ENCODE measurements at places on chromosomes 1 and 21.
A peak's percentile ranks its signal among the peaks of the same experiment; 100 is the strongest.

- no peak for DNase-seq
These were observed 1.5 kb downstream of the DENND2C start for GRCh38 chr1:114668373-114668772.

- DNase-seq = peak; percentile 17
These were observed 2.5 kb downstream of the MTHFR start for GRCh38 chr1:11802973-11803885.

DNA sequence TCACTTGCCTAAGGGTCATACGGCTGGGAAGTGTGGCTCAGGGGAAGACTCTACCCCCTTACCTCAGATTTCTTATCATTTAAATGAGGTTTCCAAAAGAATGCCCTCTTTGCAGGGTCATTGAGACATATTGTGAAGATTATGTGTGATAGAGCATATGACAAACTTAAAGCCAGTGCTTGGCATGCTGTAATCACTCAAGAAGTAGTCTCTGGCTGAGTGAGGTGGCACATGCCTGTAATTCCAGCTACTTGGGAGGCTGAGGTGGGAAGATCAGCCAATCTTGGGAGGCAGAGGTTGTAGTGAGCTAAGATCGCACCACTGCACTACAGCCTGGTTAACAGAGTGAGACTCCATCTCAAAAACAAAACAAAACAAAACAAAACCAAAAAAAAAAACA lies 7.5 kb upstream of the LDLRAD2 start:
- no peak for DNase-seq

- DNase-seq = no peak
These were observed 14.4 kb downstream of the INAVA start for GRCh38 chr1:200909071-200909470.

DNA sequence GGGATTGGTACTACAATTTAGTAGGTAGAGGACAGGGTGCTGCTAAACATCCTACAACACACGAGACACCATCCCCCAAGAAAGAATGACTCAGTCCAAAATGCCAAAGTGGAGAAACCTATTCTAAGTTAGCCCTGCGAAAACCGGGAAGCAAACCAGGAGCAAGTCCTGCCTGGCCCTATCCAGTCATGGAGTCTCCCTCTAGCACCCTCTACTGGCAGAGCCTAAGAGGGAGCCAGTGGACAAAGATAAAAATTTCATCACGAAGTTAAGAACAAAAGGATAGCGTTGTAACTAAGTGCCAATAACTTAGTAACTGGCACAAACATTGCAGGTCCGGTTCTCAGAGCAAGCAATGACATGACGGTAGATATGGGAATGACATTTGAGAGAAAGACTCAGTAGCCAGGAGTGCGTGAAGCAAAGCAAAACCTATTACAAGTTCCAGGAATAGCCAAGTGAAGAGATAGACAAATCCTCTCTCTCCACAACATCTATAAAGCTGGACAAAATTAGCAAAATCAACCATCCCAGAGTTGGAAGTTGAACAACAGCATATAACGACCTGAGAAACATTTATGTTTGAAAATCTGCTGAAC lies 383.5 kb downstream of the OMA1 start:
- no peak for DNase-seq

- no peak for DNase-seq
These were observed 10.6 kb upstream of the F3 start for GRCh38 chr1:94552071-94552586.

- no peak for DNase-seq
These were observed 477.8 kb upstream of the CAMK1G start for GRCh38 chr1:209105701-209106100.

- peak; percentile 92 for DNase-seq
These were observed 693 bp upstream of the PNRC2 start for GRCh38 chr1:23958810-23959460.

DNA sequence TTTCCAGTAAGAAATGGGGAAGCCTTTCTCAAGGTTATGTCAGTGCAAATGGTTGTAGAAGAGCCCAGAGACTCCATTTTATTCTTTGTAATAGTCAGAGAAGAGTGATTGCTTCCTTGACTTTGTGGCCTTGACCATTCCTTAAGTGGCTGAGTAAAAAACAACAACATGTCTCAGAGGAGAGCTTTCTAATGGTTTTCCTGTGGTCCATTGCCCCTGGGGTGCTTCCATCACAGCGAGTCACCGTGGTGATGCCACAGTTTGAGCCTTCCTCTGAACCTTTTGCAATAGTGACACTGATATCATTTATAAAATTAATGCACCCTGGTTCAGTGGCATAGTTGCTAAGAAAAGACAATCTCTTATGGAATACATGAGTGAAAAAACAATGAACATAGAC lies 38.6 kb downstream of the PAPPA2 start:
- no peak for DNase-seq

- DNase-seq = no peak
These were observed 161.2 kb downstream of the HMCN1 start for GRCh38 chr1:185895208-185895900.

DNA sequence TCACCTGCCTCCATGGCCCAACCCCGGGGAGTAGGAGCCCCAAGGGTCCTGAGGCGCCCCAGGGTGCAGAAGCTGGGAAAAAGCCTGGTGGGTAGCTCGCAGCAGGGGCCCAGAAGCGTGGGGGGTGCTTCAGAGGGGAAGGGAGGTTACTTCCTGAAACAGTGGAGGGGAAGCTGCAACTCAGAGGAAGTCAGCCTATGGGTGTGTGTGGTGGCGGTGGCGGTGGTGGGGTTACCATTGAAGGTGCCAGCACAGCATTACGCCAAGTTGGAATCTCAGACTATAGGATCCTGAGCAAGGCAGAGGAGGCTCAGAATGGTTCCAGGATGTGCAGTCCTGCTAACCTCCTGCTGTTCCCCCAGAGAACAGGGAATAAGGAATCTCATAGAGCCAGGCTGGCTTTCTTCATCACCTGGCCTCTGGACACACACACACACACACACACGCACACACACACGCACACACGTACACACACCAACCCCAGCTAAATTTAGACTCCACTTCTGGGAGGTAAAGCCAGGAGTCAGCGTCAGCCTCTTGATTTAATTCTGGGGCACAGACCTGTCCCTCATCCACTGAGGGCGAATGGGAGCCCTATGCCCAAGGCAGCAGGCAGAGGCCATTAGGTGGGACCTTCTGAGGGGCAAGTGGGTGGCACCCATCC lies 1.3 kb downstream of the DENND4B start:
- DNase-seq = no peak

DNA sequence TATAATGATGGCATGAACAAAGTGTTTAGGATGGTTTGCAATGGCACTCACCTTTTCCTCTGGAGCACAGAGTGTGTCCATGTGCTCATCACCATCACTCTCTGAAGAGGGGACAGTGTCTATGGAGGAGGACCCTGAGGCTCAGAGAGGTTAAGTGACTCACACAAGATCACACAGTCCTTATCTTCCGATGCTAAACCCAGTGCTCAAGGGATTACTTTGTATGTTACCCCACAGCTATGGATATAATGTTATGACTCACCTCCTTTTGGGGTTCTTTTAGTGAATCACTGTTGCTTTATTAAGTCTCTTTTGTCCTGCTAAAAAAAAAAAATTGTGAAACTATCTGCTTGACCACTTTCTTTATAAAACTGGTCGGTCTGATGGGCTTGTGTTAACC lies 67.6 kb downstream of the TENT5C start:
- DNase-seq = no peak

DNA sequence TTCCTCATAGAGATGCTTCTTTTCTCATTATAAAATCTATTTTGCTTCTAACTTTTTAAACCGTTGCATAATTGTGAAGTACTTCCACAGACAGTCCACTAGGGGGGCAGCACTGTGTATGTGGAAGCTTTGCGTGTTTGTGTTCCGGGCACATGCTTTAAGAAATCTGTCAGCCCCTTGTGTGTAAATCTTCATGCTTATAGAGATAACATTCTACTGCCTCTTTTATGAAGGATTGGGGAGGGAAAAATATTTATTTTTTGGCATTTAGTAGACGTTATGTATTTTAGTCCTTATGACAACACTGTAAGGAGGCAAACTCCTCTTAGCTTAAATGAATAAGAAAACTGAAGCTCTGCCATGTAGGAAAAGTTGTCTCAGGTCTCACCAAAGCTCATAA lies 157.3 kb upstream of the PTGFR start:
- DNase-seq = no peak

Measured in stimulated activated CD4-positive, alpha-beta T cell treated with anti-CD3 and anti-CD28 coated beads, TNF-alpha, amount 100 ng/mL, for 24 hours (primary cell).